Body of pancreas (tissue), 4 donors: ENCODE measurements at places on chromosomes 7 and 10. TPM values are rescaled to one million over a fixed set of nuclear protein-coding genes. Genes with fewer than 3 reads are reported as not detected.

The STAG3 gene
- not detected for total RNA-seq

The AKR1C8 gene
- total RNA-seq, result not detected

DNA sequence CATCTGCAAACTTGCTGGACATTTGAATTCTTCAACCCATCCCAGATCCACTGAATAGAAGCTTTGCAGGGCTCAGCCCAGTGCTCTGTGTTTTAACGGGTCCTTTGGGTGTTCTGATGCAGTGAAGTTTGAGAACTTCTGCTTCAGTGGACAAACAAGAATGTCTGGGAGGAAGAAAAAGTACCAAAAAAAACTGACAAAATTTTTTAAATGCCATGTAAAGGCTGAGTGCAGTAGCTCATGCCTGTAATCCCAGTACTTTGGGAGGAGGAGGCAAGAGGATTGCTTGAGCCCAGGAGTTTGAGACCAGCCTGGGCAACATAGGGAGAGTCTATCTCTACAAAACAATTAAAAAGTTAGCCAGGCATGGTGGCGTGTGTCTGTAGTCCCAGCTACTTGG, 51.8 kb upstream of the FRMD4A start:
- DNase-seq, result no peak
- no peaks in the 10 kb centered on the region for H3K36me3 ChIP-seq
- no peaks in the 10 kb centered on the region for H3K27me3 ChIP-seq
- no peak overlapping the region for H3K4me3 ChIP-seq

GRCh38 chr10:61841338-61841875, 60.1 kb upstream of the ARID5B start:
- H3K27me3 ChIP-seq, result no peaks in the 10 kb centered on the region
- H3K27ac ChIP-seq, result no peak overlapping the region
- DNase-seq, result peak; percentile 15
- H3K4me1 ChIP-seq, result peaks cover 54% of the 10 kb centered on the region
- H3K36me3 ChIP-seq, result no peaks in the 10 kb centered on the region

DNA sequence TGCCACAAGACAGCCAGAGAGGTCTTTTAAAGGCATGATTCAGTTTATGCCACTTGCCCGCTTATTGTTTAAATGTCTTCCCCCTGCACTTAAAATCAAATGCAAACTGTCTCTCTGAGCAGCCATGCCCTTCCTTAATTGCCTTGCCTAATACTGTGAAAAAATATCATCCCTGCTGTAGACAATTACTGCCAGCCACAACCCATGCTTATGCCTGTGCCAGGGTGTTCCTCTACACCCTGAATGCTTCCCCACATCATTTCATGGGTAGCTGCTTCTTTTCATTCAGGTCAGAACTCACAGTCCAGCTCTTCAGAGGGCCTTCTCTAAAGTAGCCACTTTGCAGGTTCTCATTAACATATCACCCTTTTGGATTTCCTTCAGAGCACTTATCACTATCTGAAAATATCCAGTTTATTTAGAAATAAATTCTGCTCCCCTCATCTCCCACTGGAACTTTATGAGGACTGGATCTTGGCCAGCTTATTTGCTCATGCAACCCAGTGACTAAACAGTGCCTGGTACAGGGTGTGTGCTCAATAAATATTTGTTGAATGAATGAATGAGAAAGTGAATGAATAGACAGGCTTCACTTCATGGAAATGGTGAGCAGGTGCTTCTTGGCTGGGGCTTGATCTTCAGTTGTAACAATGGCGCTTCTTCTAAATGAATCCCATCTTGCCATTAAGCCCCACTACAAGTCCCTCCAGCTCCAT, 162.4 kb upstream of the MDFIC start:
- no peaks in the 10 kb centered on the region for H3K36me3 ChIP-seq
- no peaks in the 10 kb centered on the region for H3K4me1 ChIP-seq
- no peak overlapping the region for H3K27ac ChIP-seq

GRCh38 chr10:93410697-93411348, 71.3 kb downstream of the MYOF start:
- H3K36me3 ChIP-seq, result no peaks in the 10 kb centered on the region
- H3K4me1 ChIP-seq, result no peaks in the 10 kb centered on the region
- no peak overlapping the region for H3K27ac ChIP-seq
- H3K27me3 ChIP-seq, result no peaks in the 10 kb centered on the region

DNA sequence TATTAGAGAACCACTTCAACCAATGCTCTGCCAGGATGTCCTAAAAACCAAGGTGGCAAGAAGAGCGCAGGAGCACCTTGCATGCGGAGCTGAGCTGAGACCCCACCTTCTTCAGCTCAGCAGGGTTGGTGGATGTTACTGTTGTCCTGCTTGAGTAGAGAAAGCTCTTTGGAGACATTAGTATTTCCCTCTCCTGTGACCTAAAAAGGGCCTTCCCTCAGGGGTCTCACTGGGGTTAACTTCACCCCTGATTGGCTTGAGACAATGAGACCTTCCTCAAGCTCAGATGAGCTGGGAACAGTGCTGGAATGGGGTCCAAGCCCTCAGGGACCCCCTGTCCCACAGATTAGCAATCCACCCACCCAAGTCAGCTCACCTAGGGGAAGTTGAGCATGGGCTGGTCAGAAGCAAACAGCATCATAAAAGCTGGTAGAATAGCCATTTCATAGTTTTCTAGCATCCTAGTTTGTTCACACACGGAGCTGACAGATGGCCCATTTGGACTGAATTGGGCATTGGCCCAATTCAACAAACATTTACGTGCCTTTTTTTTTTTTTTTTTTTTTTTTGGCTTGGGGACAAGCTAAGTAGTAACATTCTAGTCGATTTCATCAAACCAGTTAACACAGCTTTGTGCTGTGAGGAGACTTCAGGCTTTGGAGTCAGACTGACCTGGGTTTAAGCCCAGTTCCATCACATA, 100.6 kb upstream of the HABP2 start:
- H3K36me3 ChIP-seq, result no peaks in the 10 kb centered on the region
- no peaks in the 10 kb centered on the region for H3K27me3 ChIP-seq
- H3K27ac ChIP-seq, result no peak overlapping the region
- no peak for DNase-seq

DNA sequence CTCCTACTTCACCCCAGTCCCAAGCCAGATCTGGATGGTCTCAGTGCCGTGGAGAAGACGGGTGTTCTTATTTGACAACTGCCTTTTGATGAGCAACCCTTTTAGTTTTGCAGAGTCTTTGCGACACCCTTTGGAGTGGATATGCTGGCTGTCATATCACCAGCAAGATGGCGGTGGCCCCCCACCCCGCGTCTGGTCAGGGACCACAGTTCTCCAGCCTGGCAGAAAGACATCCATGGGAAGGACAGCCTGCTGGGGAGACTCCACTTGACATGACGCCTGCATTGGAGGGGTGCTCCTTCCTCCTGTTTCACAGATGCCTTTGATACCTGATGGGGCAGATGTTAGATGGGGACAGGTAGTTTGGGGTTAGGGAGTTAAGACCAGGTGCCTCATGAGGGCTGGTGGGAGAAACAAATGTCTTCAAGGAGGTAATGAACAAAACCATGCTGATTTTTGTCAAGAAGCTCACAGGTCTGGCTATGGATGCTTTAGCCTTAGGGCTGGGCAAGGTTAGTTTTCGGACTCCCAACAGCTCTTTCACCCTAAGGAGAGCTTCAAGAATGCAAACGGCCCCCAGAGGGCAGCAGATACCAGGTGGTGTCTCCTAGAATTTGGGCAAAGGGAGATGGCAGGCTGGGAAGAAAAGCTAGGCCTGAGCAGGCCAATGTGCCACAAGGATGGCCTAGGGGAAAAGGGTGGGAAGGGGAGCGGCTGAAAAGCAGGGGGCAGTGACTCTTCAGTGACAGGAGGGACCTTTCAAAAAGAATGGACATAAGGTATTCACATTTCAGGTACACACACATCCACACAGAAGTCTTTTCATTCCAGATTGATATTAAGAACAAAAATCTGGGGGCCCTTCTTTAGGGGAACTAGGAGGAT, 95.2 kb downstream of the CLEC2L start:
- H3K4me3 ChIP-seq, result no peak overlapping the region
- peak; percentile 39 for DNase-seq

DNA sequence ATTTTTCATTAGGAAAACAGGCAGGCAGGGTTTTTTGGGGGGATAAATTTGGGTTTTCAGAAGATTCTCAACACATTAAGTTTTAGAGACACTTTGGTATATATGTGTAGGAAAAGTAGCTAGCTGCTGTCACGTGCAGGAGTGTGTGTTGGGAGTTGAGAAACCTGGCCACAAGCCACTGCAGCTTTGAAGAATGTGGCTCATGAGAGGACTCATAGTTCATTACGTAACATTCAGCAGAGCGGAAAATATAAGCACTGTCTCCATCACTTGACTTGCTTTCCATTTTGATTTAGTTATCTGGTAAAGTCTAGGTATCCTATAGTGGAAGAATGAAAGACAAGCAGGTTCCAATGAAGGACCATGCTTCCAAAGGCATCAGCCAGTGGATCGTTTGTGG, 31.2 kb downstream of the SMNDC1 start:
- no peak overlapping the region for H3K27ac ChIP-seq
- no peak overlapping the region for H3K4me3 ChIP-seq
- no peaks in the 10 kb centered on the region for H3K36me3 ChIP-seq
- H3K27me3 ChIP-seq, result no peaks in the 10 kb centered on the region
- peaks cover 42% of the 10 kb centered on the region for H3K4me1 ChIP-seq
- peak; percentile 70 for DNase-seq

- H3K27ac ChIP-seq, result no peak overlapping the region
- no peak for DNase-seq
- no peak overlapping the region for H3K4me3 ChIP-seq
- H3K27me3 ChIP-seq, result no peaks in the 10 kb centered on the region
- no peaks in the 10 kb centered on the region for H3K36me3 ChIP-seq
These were observed 235.0 kb downstream of the CCDC7 start for GRCh38 chr10:32680803-32681557.
